ENCODE measurements at places on chromosomes 7 and 10.
A peak's percentile ranks its signal among the peaks of the same experiment; 100 is the strongest.

DNA sequence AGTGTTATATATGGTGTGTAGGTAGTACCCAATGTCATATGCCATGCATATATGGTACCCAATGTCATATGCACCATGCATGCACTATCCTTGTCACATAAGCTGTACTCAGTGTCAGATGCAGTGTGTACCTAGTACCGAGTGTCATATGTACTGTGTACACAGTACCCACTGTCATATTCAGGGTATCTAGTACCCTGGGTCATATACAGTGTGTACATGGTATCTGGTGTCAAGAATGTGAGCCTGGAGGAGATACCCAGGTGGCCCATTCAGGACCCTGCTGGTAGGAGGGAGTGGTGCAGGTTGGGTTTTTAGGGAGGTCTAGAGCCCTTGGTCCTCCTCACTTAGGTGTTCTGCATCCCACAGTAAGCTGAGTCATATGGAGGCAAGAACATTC is 1.8 kb downstream of the ZMYND11 start:
- peak; percentile 56 for DNase-seq

GRCh38 chr7:112121318-112121717 is 84.9 kb downstream of the DOCK4 start:
- DNase-seq, result no peak

DNA sequence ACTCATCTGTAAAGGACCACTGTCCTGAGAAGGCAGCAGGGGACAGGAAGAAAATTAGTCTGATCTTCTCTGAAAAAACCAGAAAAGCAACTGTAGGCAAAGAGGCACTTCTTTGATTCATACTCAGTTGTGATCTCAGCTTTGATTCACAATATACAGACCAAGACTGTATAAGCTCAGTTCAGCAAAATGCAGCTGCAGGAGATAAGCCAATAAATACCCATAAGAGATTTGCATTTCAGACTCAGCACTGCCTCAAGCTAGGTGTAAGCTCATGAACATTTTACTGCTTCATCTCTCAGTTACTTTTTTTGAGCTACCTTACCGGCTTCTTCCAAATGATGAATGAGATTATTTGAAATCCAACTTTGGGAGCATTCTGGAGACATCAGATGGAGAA is 64.2 kb upstream of the LYZL1 start:
- no peak for DNase-seq

GRCh38 chr10:88026031-88026430 is 162.6 kb downstream of the PTEN start:
- DNase-seq, result no peak

Measured in stimulated activated CD4-positive, alpha-beta T cell treated with anti-CD3 and anti-CD28 coated beads, Interleukin-4, amount 100 ng/mL, for 24 hours (primary cell).